ENCODE measurements at places on chromosomes 13 and 19.

GRCh38 chr13:33787051-33787591 lies 30.8 kb upstream of the RFC3 start:
- no peak overlapping the region for H3K27ac ChIP-seq
- no peaks in the 10 kb centered on the region for H3K4me1 ChIP-seq
- H3K27me3 ChIP-seq, result no peaks in the 10 kb centered on the region
- H3K36me3 ChIP-seq, result no peaks in the 10 kb centered on the region
- DNase-seq, result no peak

DNA sequence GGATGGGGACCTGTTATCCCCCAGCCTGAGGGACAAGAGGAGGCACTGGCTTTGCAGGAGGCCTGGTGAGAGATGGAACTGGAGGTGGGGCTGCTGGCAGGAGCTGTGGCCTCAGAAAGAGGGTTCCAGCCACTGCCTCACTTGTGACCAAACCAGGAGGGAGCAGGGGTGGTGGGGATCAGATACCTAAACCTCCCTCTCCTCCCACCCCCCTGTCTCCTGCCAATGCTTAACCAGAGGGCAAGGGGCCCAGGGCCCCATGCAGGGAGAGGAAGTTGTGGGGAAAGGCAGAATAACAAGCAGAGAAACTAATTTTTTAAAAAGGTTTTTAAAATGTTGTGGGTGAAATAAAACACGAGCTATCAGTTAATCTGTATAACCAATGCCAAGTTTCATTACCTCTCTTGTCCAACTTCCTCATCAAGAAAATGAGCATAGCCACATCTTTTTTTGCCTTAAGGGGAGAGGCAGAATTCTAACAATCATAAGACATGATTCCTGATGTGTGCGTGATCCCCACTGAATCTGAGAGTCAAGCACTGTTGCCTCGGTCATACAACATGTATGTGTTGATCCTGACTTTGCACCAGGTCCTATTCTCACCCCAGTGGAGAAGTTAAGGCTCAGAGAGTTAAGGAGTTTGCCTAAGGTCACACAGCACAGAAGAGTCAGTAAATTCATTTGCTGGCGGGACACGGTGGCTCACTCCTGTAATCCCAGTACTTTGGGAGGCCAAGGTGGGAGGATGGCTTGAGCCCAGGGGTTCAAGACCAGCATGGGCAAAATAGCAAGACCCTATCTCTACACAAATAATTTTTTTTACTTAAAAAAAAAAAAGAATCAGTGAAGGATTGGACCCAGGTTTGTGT lies 12.9 kb downstream of the FXYD5 start:
- peaks cover 20% of the 10 kb centered on the region for H3K36me3 ChIP-seq
- no peak for DNase-seq
- H3K27ac ChIP-seq, result no peak overlapping the region
- H3K4me3 ChIP-seq, result no peak overlapping the region

- H3K4me3 ChIP-seq, result peak overlapping the region; percentile 51
- no peaks in the 10 kb centered on the region for H3K36me3 ChIP-seq
- H3K27me3 ChIP-seq, result no peaks in the 10 kb centered on the region
- no peak overlapping the region for H3K27ac ChIP-seq
Measured at GRCh38 chr13:94860981-94861407, 148.6 kb upstream of the SOX21 start.

- H3K36me3 ChIP-seq, result no peaks in the 10 kb centered on the region
- no peaks in the 10 kb centered on the region for H3K27me3 ChIP-seq
- H3K4me3 ChIP-seq, result no peak overlapping the region
- no peak overlapping the region for H3K27ac ChIP-seq
- no peak for DNase-seq
Measured at GRCh38 chr19:35773020-35773806, 2.2 kb upstream of the ARHGAP33 start.

- H3K27ac ChIP-seq, result no peak overlapping the region
- no peak overlapping the region for H3K4me3 ChIP-seq
- no peaks in the 10 kb centered on the region for H3K36me3 ChIP-seq
- DNase-seq, result no peak
- H3K27me3 ChIP-seq, result no peaks in the 10 kb centered on the region
- H3K4me1 ChIP-seq, result no peaks in the 10 kb centered on the region
Measured at GRCh38 chr13:24122569-24122968, 38.0 kb upstream of the SPATA13 start.

- no peak overlapping the region for H3K4me3 ChIP-seq
- DNase-seq, result no peak
- no peak overlapping the region for H3K27ac ChIP-seq
Measured at GRCh38 chr19:29781386-29782259, 30.2 kb upstream of the CCNE1 start.

GRCh38 chr13:35964863-35965180 lies 166.4 kb downstream of the DCLK1 start:
- no peak for DNase-seq
- no peaks in the 10 kb centered on the region for H3K27me3 ChIP-seq
- H3K4me3 ChIP-seq, result no peak overlapping the region
- no peak overlapping the region for H3K27ac ChIP-seq
- no peaks in the 10 kb centered on the region for H3K36me3 ChIP-seq

- no peak overlapping the region for H3K4me3 ChIP-seq
- H3K27ac ChIP-seq, result no peak overlapping the region
- no peak for DNase-seq
- no peaks in the 10 kb centered on the region for H3K36me3 ChIP-seq
- no peaks in the 10 kb centered on the region for H3K27me3 ChIP-seq
- H3K4me1 ChIP-seq, result no peaks in the 10 kb centered on the region
Measured at GRCh38 chr13:49678191-49678914, 12.9 kb downstream of the EBPL start.

DNA sequence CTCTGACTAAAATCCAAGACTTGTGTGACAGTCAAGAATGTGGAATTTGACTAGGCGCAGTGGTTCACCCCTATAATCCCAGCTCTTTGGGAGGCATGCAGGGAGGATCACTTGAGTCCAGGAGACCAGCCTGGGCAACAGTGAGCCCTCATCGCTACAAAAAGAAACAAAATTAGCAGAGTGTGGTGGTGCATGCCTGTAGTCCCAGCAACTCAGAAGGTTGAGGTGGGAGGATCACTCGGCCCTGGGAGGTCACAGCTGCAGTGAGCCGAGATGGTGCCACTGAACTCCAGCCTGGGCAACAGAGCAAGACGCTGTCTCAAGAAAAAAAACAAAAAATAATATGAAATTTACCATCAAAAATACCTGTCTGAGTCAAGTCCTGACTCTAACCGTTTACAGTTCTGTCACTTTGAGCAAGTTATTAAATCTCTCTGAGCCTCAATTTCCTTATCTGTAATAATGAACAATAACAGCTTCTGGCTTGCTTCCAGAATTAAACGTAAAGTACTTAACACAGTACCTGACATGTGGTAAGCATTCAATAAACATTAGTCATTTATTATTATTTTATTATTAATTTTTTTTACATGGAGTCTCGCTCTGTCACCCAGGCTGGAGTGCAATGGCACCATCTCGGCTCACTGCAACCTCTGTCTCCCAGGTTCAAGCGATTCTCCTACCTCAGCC lies 204.6 kb upstream of the TSC22D1 start:
- no peaks in the 10 kb centered on the region for H3K27me3 ChIP-seq
- DNase-seq, result no peak
- no peak overlapping the region for H3K4me3 ChIP-seq

DNA sequence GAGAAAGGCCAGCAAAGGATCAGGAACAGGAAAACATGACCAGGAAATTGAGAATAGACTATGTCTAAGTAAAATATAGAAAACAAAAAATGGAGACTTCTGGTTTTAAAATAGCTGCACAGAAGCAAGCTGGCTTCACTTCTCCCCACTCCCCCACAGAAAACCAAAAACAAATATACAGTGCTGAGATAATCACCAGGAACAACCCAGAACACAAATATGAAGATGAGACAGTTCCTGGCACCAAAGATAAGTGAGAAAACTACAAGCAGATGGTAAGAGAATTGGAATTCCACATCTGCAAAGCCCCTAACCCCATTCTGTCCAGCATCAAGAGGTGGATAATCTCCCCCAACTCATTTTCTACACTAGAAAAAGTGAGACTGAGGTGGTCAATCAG lies 397.7 kb downstream of the SUCLA2 start:
- no peaks in the 10 kb centered on the region for H3K4me1 ChIP-seq
- no peak for DNase-seq
- H3K27ac ChIP-seq, result no peak overlapping the region
- H3K27me3 ChIP-seq, result no peaks in the 10 kb centered on the region
- no peaks in the 10 kb centered on the region for H3K36me3 ChIP-seq

- no peaks in the 10 kb centered on the region for H3K4me1 ChIP-seq
- no peak overlapping the region for H3K4me3 ChIP-seq
- no peaks in the 10 kb centered on the region for H3K27me3 ChIP-seq
Measured at GRCh38 chr13:38401276-38401675, 51.6 kb downstream of the UFM1 start.

- no peaks in the 10 kb centered on the region for H3K27me3 ChIP-seq
- no peak overlapping the region for H3K4me3 ChIP-seq
- H3K4me1 ChIP-seq, result peaks cover 21% of the 10 kb centered on the region
- no peaks in the 10 kb centered on the region for H3K36me3 ChIP-seq
Measured at GRCh38 chr13:74027161-74027779, 106.9 kb downstream of the KLF12 start.

GRCh38 chr19:51712461-51713081 lies 11.2 kb downstream of the HAS1 start:
- no peaks in the 10 kb centered on the region for H3K36me3 ChIP-seq
- no peak overlapping the region for H3K4me3 ChIP-seq
- no peaks in the 10 kb centered on the region for H3K4me1 ChIP-seq
- no peak overlapping the region for H3K27ac ChIP-seq

DNA sequence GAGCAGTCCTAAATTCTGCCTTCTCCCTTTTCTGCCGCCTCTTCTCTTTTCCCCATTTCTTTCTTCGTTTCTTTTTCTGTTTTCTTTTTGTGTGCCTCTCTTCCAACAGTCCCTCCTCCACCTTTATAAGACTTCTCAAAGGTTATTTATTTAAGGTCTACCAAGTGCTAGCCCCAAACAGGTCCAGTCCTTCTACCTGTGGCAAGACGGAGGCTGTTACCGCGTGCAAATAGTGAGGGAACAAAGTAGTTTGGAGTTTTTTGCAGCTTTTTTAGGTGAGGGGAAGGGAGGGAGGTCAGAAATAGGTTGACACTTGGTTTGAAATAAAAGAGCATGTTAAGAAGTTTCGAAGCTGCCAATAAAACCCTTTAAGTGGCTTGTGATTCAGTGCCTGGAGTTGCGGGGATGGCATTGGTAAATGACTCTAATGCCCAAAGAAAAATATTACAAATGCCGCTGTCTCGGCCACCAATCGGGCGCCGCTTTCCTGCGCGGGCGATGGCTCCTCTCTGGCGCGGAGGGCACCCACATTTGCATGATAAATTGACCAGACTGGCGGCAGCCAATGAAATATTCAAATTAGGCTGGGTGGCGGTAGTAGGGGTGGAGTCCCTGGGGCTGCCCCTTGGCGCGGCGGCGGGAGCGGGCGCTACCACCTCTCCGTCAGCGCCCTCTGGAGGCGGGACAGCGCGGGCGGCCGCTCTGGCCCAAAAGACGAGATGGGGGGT lies 7.5 kb upstream of the TSHZ3 start:
- peak overlapping the region; percentile 40 for H3K4me3 ChIP-seq
- no peak for DNase-seq
- peaks cover 2% of the 10 kb centered on the region for H3K4me1 ChIP-seq
- no peak overlapping the region for H3K27ac ChIP-seq
- H3K27me3 ChIP-seq, result peaks cover 22% of the 10 kb centered on the region

- no peaks in the 10 kb centered on the region for H3K36me3 ChIP-seq
- no peak overlapping the region for H3K4me3 ChIP-seq
- H3K27ac ChIP-seq, result no peak overlapping the region
- H3K27me3 ChIP-seq, result no peaks in the 10 kb centered on the region
- DNase-seq, result no peak
Measured at GRCh38 chr19:21694171-21694906, 73.0 kb downstream of the ZNF100 start.

GRCh38 chr13:112986946-112987681 lies 18.1 kb downstream of the MCF2L start:
- H3K27ac ChIP-seq, result no peak overlapping the region
- no peaks in the 10 kb centered on the region for H3K27me3 ChIP-seq
- no peak overlapping the region for H3K4me3 ChIP-seq
- no peaks in the 10 kb centered on the region for H3K36me3 ChIP-seq

DNA sequence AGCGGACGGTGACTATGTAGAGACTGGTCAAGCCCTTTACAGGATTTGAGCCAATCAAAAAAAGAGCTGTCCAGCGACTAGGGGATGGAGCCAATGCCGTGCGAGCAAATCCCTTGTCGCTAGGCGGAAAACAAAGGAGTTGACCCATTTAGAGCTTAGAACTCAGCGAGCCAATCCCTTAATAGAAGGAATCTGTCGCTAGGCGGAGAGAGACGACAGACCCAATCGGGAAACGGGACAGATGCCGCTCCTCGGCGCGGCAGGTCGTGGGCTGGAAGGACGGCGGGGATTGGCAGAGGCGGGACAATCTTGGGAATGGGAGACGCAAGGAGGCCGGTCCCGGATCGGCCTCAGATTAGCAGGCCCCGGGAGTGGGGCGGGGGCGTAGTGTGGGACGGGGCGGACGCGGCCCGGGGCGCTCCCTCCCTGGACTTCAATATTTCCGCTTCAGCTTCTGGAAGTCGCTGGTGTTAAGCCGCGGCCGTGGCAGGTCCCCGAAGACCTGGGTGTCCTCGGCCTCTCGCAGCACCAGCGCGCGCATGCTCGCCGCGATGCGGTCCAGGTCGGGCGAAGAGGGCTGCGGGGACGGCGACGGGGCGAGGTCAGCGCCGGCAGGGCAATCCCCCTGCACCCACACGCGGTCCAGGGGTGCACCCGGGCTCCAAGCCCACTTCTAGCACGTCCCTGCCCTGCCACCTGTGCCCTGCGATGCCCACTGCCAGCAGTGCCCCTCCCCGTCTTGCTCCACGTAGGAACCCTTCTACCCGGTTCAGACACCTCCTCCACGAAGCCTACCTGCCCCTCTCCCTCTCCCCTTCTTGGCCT lies 2.3 kb upstream of the PNKP start:
- DNase-seq, result peak; percentile 88
- peak overlapping the region; percentile 71 for H3K4me3 ChIP-seq
- H3K27me3 ChIP-seq, result no peaks in the 10 kb centered on the region
- peaks cover 48% of the 10 kb centered on the region for H3K4me1 ChIP-seq
- peak overlapping the region; percentile 90 for H3K27ac ChIP-seq
- H3K36me3 ChIP-seq, result no peaks in the 10 kb centered on the region
